ENCODE measurements at places on chromosomes 3 and 15.

GRCh38 chr15:41490355-41490754, 3.3 kb upstream of the ITPKA start:
- no peak for DNase-seq

- DNase-seq, result peak; percentile 4
Observed at GRCh38 chr3:165195640-165196576, at the start of gene SLITRK3. SLITRK3 (minus strand) TSS chr3:165196384; CDS start chr3:165190830, 5,554 bp downstream.

- no peak for DNase-seq
Observed at GRCh38 chr3:192825216-192825615, 92.4 kb downstream of the MB21D2 start.

GRCh38 chr3:74532446-74532845, 82.0 kb downstream of the CNTN3 start:
- no peak for DNase-seq

DNA sequence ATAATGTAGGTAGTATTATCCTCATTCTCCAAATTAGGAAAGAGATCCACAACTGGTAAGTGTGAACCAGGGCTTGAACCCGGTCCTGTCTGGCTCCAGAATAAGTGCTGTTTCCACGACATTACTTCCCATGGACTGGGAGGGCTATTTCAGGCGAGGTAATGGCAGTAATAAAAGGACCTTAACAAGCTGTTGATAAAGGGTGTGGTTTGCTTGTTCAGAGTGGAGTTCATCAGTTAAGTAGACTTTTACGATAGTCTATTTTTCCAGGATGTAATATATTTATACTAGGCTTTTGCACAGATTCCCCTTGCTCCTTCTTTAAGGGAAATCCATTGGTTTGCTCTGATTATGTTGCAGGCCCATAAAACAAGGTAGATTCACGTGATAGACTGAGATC, 88.4 kb upstream of the TNFAIP8L3 start:
- no peak for DNase-seq

DNA sequence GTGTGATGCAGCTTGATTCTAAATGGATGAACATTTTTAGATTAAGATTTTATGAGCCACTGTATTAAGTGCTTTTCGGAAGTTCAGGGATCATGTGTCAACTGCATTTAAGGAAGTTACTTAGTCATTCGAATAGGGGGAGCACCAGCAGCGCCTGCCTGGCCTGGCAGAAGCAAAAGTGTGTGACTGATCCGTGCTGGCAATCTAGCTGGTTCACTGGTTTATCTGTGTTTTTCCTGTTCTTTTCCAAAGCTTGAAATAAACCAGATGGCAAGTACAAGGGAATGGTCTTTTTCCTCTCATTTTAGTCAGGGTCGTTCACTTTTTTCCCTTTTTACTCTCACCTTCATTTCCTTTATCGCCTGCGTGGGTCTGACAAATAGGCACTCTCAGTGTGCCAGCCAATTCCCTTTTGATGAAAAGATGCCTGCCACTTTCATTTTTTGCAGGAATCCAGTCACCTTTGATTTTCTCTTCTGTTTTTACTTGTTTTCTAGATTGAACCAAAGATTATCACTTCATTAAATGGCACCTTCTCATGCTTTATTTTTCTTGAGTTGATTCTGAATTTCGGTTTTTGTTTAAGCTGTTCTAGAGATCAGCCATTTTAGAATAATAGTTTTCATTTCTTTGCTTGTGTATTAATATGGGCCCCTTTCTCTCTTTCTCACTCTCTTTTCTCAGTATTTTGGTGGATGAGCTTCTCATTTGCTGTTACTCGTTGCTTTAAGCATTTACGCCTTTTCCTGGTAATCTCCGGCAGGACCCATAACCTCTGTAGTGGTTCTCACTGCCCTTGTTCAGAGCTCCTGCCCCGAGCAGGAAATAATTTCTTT, 2.8 kb downstream of the ABHD2 start:
- DNase-seq, result peak; percentile 68

DNA sequence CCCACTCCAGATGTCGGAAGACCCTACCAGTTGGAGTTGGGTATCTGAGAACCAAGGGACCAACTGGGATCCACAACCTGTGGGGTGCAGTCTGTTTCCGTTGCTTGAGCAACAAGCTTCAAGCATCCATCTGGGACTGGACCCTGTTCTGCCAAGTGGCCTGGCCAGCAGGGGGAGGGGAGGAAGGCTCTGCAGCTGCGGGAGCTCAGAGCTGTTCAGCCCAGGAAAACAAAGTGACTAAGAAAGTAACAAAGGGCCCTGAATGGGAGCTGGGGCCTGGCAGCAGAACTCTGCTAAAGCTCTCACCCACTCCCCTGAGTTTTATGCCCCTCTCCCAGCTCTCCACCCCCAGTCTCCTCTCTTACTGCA, 2.7 kb downstream of the TYRO3 start:
- peak; percentile 51 for DNase-seq

DNA sequence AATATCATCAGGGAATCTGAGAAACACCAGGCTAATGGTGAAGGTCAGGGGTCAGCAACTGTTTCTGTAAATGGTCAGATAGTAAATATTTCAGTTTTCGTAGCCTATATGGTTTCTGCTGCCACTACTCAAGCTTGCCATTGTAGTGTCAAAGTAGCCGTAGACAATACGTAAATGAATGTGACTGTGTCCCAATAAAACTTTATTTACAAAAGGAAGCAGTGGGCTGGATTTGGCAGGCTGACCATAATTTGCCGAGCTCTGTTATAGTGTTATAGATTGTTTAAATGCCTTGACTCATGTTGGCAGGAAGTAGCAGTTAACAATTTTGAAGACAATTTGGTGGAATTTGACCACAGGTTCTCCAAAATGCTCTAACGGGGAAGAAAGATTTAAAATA, 548.2 kb downstream of the FOXP1 start:
- DNase-seq, result no peak

DNA sequence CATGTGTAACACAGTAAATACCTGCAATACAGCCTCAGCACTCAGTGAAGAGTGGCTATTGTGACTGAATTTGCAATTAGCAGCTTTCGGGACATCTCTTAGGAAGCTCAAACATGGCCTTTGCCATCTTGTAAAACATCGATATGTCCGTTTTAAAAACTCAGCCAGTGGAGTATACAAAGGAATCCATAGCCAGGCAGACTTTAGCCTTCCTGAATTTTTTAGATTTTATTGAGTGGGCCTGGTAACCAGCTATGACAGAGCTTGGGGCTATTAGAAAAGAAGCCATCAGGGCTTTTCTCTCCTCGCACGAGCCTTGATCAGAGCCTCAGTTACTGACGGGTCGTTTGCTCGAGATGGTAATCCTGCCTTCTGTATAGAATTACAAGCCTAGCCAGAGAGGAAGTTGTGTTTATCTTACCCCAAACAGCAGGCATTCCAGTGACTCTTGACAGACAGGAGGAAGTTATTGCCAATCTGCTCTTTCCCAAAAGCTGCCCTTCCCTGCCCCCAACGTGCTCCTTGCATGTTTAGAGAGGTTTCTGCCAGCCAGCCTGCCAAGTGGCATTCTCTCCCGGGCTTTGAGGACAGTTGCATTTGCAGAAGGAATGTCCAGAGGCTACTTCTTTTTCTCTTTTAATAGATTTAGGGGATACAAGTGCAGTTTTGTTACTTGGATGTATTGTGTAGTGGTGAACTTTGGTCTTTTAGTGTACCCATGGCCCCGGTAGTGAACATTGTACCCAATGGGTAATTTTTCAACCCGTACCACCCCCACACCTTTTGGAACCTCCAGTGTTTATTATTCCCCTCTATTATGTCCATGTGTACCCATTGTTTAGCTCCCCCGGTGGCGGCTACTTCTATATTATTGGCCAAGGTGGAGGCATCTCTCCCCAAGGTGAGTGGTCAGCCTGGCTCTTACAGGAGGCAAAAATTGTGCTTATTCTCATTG, 40.6 kb downstream of the ITPR1 start:
- peak; percentile 19 for DNase-seq

DNA sequence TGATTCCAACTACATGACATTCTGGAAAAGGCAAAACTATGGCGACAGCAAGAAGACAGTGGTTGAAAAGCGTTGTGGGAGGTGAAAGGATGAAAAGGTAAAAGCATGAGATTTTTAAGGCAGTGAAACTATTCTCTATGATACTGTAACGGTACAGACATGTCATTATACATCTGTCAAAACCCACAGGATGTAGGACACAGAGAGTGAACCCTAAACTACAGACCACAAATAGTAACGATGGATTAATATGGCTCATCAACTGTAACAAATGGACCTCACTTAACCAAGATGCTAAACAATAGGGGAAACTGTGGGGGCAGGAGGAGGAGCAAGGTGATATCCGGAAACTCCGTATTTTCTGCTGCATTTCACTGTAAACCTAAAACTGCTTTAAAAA, 39.1 kb downstream of the MYO9A start:
- DNase-seq, result no peak

- no peak for DNase-seq
Observed at GRCh38 chr3:65112751-65113300, 425.0 kb upstream of the ADAMTS9 start.

GRCh38 chr3:38268522-38268921, 2.9 kb downstream of the SLC22A13 start:
- no peak for DNase-seq

GRCh38 chr3:195094191-195094921, 176.6 kb downstream of the XXYLT1 start:
- peak; percentile 23 for DNase-seq

- DNase-seq, result no peak
Observed at GRCh38 chr15:64701051-64701450, 74.3 kb downstream of the RBPMS2 start.

DNA sequence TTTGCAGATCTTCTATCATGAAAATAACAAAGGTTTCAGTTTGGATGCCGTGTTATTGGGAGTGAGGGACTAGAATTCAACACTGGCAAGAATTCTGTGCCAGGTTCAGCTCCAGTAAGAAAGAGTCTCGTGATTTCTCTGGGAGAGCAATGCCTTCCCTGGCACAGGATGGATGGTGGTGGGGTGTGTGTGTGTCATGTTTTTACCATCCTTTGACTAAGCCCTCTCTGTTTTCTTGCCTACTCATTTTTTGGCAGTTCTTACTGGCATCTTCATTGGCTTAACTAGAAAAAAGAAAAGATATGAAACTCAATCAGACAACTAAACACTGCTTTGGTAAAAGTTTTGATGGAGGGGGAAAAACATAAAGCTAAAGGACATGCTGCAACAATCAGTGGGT, 86.6 kb downstream of the FMN1 start:
- no peak for DNase-seq

DNA sequence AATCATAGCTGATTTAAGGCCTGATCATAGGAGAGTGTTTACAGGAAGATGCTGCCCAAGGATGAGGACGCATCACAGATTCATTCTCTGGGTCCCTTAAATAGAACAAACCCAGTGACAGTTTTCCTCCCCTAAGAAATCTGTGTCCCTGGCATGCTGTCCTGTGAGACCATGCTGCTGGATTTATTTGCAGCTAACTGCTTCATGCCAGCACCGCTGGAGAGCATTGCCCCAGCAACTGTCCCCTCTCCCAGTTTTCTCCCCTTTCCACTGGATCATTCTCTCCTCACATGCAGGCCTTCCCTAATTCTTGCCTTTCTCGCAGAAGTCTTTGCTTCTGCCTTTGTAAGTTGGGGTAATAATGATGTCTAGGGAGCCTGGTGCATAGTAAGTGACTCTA, 29.3 kb upstream of the DCP1A start:
- DNase-seq, result no peak

DNA sequence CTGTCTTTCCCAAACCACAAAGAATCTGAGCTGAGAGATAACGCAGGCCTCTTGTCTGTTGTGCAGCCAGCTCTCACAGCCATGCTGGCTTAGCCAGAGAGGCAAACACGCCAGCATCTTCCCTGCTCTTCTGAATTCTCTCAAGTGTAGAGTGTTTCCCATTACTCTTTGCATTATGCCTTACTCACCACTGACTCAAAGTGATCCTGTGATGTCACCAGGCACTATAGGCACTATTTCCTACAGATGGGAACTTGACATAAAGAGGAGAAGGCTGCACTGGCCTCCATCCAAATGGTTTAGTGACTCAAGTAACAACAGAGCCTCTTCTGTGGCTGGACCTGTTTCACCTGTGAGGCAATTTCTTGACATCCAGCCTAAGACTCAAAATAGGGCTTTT, 44.4 kb downstream of the PDZRN3 start:
- no peak for DNase-seq

DNA sequence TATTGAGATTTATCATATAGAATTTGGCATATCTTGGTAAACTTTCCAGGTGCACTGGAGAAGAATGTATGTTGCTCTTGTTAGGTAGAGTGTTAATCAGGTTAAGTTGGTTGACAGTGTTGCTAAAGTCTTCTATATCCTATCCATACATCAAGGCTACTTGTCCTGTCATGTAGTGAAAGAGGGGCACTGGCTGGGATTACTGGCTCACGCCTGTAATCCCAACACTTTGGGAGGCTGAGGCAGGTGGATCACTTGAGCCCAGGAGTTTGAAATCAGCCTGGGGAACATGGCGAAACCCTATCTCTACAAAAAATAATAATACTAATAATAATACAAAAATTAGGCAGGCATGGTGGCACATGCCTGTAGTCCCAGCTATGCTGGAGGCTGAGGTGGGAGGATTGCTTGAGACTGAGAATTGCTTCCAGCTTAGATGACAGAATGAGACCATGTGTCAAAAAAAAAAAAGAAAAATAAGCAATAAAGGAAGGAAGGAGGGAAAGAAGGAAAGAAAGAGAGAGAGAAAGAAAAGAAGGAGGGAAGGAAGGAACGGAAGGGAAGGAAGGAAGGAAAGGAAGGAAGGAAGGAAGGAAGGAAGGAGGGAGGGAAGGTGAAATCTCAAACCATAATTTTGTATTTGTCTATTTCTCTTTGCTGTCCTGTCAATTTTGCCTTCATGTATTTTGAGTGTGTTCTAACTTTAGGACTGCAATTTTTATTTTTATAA, 57.4 kb upstream of the IQSEC1 start:
- DNase-seq, result no peak

DNA sequence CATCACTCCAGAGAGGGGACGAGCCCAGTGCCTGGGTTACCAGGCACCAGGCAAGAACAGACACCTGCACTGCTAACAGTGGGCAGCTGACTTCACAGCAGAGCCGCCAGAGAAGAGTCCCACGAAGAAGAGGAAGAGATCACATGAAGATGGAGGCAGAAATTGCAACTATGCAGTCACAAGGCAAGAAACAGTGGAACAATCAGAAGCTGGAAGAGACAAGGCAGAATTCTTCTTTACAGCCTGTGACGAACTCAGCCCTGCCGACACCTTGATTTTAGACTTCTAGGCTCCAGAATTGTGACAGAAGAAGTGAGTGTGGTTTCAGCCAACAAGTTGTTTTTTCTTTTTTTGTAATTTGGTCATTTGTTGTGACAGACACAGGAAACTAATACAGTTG, 59.2 kb downstream of the IL12A start:
- no peak for DNase-seq

DNA sequence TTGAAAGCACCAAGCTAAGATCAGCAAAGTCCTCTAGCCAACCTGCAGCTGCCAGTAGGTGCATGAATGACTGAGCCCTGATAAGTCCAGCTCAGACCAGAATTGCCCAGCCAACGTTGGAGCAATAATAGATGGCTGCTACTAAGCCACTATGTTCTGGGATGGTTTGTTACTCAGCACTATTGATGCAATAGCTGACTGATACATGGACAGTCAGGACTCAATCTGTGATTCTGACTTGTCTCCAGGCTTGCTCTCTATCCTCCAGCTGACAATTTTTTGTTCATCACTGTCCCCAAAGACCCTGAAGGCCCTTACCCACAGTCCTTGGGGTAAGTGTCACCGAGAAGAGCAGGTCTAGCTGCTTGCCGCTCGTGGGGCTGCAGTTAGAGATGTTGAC, 55.3 kb downstream of the CDCP1 start:
- no peak for DNase-seq

Data from BE2C (cell line).